ENCODE measurements at places on chromosomes 16 and 17.

- DNase-seq, result no peak
Observed at GRCh38 chr17:77832180-77832560, 126.3 kb upstream of the TNRC6C start.

DNA sequence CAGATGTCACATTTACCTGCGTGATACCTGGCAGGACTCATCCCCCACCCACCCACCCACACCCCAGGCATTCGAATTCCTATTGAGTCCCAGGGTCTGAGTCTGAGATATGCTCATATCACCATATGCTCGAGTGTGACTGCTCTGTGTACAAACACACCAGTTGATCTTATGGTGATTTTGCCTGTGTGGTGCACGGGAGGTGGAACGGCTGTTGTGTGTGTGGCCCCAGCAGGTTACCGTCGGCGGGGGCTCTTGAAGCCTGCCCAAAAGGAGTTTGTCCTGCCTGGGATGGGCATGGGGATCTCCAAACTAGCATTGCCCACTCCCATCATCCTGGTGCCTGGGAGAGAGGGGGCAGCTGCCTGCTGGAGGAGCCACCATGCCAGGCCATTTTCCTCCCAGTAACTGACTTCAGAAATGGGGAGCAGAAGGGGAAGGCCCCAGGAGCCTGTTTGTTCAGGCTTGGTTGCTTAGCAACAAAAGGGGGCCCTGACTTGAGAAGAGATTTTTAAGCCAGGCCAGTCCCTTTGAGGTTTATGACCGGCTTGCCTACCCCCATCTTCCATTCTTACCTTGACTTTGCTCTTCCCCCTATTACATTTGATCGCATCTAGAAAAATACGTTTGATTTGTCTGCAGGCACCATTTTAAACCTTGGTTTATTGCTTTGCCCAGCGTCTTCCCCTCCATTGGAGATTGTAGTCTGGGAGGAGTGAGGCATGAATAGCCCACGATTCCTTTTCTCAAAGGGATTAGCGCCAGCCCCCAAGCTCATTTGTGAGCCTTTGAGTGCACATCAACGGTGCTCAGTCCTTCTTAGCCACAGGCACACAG, 217.7 kb downstream of the CCDC182 start:
- no peak for DNase-seq

GRCh38 chr17:48047113-48047740, 932 bp upstream of the NFE2L1 start:
- DNase-seq, result no peak

- no peak for DNase-seq
Observed at GRCh38 chr17:28204751-28205150, 114.2 kb upstream of the TMEM97 start.

DNA sequence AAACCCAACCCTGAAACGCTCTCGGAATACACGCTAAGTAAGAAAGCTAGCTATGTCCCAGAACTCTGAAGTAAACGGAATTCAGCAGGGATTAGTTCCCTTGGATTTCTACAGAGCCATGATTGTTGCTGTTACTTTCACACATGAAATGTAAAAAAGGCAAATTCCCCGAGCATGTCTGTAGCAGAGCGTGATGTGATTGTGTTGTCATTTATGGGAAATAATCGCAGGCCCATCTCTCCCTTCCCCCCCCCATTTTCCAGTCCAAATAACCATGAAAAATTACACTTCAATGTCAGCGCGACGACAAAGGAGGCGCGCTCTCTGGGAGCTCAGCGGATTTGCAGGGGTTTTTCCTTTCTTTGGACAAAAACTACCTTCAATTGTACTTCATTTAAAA, 209.0 kb downstream of the ZFHX3 start:
- no peak for DNase-seq

- DNase-seq, result no peak
Observed at GRCh38 chr17:2893422-2893914, 97.2 kb downstream of the RAP1GAP2 start.

DNA sequence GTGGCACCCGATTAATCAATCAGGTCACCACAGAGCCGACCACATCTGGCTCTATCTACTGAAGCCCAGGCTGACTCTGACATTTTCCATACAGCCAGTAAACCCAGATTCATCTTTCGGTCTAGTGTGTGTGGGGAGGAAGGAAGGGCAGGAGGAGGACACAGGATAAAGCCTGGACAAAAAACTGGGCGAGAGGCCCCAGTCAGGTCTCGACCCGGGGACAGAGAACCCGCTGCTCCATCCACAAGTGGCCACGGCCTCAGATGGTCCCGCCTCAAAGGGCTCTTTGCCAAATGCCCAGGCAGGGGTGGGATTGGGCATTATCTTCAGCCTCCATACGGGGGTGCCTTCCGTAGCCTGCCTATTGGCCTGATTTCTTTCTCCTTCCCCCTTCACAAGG, 7.8 kb downstream of the ABR start:
- DNase-seq, result no peak

DNA sequence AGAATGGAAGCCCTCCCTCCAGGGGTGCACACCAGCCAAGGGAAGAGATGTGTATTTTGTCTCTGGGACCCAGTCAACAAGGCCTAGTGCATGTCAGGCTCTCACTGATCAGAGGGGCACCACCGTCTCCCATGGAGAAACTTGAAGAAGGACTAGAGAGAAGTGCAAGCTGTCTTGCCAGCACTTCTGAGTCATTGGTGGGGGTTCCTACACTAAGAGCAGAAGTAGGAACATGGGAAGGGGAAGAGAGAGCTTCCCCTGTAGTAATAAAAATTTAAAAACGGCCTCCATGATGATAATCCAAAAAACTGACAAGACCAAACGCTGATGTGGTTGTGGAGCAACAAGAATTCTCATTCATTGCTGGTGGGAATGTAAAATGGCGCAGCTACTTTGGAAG, 46.3 kb downstream of the DYNLRB2 start:
- no peak for DNase-seq

- no peak for DNase-seq
Observed at GRCh38 chr16:75062135-75062975, 54.2 kb downstream of the LDHD start.

All from activated CD4-positive, alpha-beta T cell treated with anti-CD3 and anti-CD28 coated beads for 24 hours (primary cell).